ENCODE measurements at places on chromosomes 1 and 21.

- DNase-seq, result no peak
Observed at GRCh38 chr21:45825219-45825618, 156.4 kb upstream of the COL6A1 start.

GRCh38 chr1:211874521-211875347, 44.2 kb upstream of the LPGAT1 start:
- no peak for DNase-seq

DNA sequence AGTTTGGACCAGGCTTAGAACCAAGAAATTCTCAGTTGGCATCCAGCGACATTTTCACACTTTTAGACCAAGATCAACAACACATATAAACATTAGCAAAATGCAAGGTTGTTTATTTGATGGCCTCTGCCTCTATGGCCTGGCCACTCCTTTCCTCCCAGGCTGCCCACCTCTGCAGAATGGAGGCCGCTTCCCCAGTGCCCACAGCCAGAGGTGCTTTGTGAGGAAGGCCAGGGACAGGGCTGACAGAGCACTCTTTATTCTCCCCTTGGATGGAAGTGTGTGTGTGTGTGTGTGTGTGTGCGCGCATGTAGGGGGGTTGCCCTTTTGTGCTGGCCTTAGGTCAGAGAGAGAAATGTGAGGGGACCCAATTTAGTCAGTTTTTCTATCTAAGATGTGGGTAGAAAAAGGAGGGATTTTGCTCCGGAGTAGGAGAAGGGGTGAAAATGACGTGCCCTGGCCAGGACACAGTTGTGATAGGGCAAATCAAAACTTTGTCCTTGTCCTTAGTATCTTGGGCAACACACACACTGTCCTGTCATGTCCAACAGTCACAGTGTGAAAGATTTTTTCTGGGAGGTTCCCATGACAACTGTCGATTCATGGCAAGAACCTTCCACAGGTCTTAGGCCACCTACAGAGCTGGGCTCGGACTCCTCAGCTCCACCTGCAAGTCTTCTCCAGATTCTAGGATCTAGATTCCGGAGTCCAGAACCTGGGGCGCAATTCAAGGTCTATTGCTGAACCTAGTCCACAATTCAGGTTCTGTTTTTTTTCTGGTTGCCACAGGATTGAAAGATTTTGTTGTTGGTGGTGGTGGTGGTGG, 104.9 kb upstream of the SLC2A1 start:
- DNase-seq, result no peak

GRCh38 chr1:35899941-35900340, 16.9 kb downstream of the AGO1 start:
- DNase-seq, result no peak

DNA sequence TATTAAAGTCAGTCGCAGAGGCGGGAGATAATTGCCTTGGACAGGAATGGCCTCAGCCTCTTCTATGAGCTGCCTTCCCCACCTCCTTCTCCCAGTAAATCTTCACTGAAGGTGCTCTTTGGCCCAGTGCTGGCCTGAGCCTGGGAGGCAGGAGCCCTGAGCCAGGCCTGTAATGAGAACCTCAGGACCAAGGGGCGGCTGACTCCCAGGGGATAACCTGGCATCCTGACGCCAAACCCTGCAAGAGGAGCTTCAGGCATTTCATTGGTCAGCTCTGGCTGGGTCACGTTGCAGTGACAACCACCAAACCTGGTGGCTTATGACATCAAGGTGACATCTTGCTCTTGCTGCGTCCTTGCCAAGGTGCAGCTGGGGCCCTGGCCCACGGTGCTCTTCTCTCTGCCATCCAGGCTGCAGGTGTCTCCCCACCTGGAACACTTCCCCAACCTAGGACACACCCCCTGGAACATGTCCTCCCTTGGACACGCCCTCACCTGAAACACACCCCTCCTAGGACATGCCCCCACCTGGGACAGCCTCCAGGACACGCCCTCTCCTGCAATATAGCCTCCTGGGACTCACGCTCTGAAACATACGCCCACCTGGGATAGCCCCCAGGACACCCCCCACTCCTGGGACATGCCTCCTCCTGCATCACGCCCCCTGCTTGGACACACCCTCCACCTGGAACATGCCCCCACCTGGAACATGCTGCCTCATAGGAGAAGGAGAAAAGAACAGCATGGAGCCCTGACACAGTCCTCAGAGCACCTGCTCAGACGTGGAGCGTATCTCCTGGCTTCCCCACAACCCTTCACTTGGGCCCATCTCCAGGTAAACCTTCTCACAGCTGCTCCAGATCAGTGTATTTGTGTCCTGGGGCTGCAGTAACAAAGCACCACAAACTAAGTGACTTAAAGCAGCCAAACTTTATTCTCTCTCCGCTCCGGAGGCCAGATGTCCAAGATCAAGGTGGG, 333.6 kb downstream of the NPHP4 start:
- no peak for DNase-seq
